ENCODE measurements at places on chromosomes 1 and 21. TPM values are rescaled to one million over a fixed set of nuclear protein-coding genes. Genes with fewer than 3 reads are reported as not detected.

Gene TMEM79
- total RNA-seq = 12.0 TPM

Gene DENND2D
- total RNA-seq = 118 TPM

Gene PGLYRP3
- not detected for total RNA-seq

Gene FOXD2
- 0.36 TPM for total RNA-seq

GRCh38 chr1:181090641-181091126, 2.2 kb downstream of the IER5 start:
- peak overlapping the region; percentile 96 for H3K27ac ChIP-seq
- H3K4me1 ChIP-seq = peaks cover 48% of the 10 kb centered on the region
- H3K4me3 ChIP-seq = peak overlapping the region; percentile 97
- peaks cover 50% of the 10 kb centered on the region for H3K36me3 ChIP-seq

DNA sequence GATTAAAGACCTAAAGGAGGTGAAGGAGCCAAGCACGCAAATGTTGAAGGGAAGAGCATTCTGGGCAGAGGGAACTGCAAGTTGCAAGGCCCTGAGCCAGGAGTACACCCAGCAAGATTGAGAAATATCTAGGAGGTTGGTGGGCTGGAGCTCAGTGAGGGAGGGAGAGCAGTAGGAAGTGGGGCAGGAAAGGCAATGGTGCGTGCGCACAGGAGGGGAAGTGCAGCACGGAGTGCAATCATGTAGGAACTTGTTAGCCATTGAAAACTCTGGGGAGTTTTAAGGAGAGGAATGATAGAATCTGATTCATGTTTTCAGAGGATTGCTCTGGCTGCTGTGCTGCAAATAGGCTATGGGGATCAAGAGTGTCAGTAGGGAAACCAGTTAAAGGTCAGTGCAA, 13.2 kb upstream of the IGSF3 start:
- no peaks in the 10 kb centered on the region for H3K36me3 ChIP-seq
- no peak for DNase-seq
- no peak overlapping the region for H3K4me3 ChIP-seq
- H3K27me3 ChIP-seq = peaks cover 26% of the 10 kb centered on the region

DNA sequence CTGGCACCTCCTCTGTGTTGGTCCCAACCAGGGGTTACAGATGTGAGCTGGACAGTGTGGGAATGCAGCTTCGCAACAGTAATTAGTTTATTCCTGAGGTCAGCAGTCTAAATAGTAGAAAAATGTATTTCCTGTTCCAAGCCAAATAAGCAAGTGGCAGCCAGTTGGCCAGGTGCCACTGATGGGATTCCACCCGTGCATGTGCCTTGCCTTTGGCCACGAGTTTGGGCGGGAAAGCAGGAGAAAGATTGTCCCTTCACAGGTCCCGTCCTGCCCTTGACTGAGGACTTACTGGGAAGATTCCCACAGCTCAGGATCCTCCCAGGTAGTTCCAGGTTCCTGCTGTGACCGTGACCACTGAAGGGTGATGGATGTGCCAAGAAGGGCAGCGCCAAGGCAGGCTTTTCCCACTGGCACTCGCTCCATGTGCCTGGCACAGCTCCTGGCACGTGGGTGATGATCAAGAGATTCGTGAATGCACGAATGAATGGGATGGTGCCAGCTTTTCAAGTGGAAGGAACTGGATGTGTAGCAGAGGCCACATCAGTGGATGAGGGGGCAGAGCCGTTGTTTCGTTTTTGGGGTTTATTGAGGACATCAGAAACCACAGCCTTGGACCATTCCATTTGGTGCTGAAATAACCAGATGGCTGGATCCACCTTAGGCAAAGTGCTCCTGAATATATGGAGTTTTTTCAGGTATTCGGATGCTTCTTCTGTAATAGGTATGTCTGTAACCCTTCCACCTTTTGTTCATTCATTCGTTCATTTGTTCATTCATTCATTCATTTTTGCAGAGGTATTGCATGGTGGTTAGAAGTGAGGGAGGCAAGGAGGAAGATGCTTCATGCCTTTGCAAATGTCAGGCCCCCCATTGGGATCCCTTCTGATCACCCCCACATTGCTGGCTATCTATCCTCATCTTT, 62.4 kb upstream of the WNT4 start:
- no peak overlapping the region for H3K27ac ChIP-seq
- no peak overlapping the region for H3K4me3 ChIP-seq
- no peaks in the 10 kb centered on the region for H3K4me1 ChIP-seq
- peaks cover 37% of the 10 kb centered on the region for H3K27me3 ChIP-seq
- no peaks in the 10 kb centered on the region for H3K36me3 ChIP-seq

GRCh38 chr1:65141394-65141793, 6.6 kb upstream of the AK4 start:
- H3K4me1 ChIP-seq = no peaks in the 10 kb centered on the region
- no peaks in the 10 kb centered on the region for H3K36me3 ChIP-seq
- H3K27me3 ChIP-seq = peaks cover 48% of the 10 kb centered on the region
- no peak for DNase-seq

DNA sequence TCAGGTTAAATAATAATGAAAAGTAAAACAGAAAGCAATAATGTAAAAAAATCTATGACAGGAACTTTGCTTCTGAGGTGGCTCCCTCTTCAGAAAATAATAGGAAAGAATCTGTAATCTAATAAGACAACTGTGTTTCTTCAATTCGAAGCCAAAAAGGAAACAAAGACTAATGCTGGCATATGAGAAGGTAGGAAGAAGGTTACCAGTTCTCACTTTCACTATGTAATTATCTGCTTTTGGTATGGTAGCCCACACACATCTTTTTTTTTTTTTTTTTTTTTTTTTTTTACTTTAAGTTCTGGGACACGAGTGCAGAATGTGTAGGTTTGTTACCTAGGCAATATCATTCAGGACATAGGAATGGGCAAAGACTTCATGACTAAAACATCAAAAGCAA, 47.1 kb downstream of the COP1 start:
- H3K4me3 ChIP-seq = no peak overlapping the region
- peak overlapping the region; percentile 45 for H3K27ac ChIP-seq
- H3K4me1 ChIP-seq = peaks cover 40% of the 10 kb centered on the region
- H3K36me3 ChIP-seq = peaks cover 53% of the 10 kb centered on the region
- H3K27me3 ChIP-seq = no peaks in the 10 kb centered on the region

DNA sequence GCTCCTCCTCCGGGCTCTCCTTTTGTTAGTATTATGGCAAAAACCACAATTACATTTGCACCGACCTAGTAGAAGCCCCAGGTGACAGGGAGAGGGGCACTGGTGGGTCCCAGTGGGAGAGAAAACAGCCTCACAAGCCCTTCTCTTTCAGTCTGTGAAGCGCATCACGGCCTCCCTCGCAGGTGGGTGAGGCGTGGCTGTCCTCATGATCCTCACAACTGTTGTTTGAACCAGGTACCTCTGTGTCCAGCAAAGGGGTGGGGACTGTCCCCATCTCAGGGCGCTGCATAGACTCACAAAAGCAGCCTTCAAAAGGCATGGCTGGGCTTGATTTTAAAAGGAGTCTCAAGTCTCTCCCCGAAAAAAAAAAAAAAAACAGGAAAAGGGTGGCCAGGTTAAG, 7.9 kb upstream of the C2CD2 start:
- peaks cover 12% of the 10 kb centered on the region for H3K27me3 ChIP-seq
- no peak overlapping the region for H3K27ac ChIP-seq
- DNase-seq = peak; percentile 8
- H3K36me3 ChIP-seq = no peaks in the 10 kb centered on the region

DNA sequence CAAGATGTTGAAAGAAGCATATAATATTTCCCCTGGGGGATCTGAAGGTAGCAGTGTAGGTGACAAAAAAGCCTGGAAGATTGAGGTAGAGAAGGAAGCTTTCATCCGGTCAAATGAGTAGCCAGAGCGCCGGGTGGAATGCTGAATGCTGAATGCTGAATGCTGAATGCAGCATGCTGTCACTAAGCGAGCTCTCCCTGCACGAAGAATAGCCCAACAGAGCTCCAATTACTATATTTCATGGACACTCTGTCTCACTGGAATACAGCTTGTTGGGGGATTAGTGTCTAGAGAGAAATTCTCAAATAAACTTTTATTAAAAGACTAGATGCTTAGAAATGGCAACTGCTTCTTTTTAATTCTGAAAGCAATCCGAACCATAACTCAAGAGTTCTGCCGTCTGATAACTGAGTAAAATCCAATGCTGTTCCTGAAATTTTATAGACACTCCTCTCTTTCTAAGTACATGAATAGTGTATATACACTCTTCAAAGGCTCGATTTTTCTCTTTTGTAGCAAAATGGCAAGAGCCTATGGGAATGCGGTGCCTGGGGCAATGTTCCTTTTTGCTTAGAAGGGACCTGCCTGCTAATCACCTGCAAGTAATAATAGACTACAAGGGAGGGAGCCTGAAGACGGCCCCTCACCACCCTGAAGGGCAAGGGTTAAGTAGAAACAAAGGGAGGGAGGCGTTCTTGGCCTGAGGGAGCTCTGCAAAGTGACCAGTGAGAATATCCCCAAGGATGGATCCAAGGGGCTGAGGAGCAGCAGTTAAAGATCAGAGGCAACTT, 203.7 kb upstream of the ESRRG start:
- H3K4me3 ChIP-seq = no peak overlapping the region
- no peaks in the 10 kb centered on the region for H3K36me3 ChIP-seq
- H3K27ac ChIP-seq = no peak overlapping the region
- no peaks in the 10 kb centered on the region for H3K4me1 ChIP-seq
- H3K27me3 ChIP-seq = no peaks in the 10 kb centered on the region

DNA sequence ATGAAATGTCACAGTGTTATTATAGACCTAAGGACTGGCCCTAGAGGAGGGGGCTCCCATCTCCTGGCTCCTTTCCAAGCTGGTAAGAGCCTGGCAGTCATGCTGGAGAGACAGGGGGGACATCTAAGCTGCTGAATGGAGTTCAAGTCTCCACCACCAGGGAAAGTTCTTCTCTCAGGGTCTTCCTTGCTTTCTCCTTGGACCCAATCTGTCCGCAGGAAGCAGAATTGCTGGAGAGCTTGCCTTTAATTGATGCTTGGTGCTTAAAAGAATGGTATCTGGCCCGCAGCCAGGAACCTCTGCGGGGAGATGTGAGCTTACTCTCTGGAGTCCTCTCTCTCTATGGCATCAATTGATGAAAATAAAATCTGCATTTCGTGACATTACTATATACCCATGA, 25.1 kb downstream of the IRF2BP2 start:
- H3K4me1 ChIP-seq = no peaks in the 10 kb centered on the region
- H3K27me3 ChIP-seq = peaks cover 17% of the 10 kb centered on the region
- no peak for DNase-seq
- H3K27ac ChIP-seq = no peak overlapping the region
- no peak overlapping the region for H3K4me3 ChIP-seq
- no peaks in the 10 kb centered on the region for H3K36me3 ChIP-seq

- no peak for DNase-seq
- H3K27me3 ChIP-seq = peaks cover 67% of the 10 kb centered on the region
- H3K36me3 ChIP-seq = no peaks in the 10 kb centered on the region
- no peaks in the 10 kb centered on the region for H3K4me1 ChIP-seq
Observed at GRCh38 chr1:203244776-203245175, 15.3 kb upstream of the CHIT1 start.

GRCh38 chr1:203455706-203456105, 19.9 kb upstream of the PRELP start:
- H3K27me3 ChIP-seq = peaks cover 25% of the 10 kb centered on the region
- H3K4me3 ChIP-seq = no peak overlapping the region
- H3K4me1 ChIP-seq = no peaks in the 10 kb centered on the region

DNA sequence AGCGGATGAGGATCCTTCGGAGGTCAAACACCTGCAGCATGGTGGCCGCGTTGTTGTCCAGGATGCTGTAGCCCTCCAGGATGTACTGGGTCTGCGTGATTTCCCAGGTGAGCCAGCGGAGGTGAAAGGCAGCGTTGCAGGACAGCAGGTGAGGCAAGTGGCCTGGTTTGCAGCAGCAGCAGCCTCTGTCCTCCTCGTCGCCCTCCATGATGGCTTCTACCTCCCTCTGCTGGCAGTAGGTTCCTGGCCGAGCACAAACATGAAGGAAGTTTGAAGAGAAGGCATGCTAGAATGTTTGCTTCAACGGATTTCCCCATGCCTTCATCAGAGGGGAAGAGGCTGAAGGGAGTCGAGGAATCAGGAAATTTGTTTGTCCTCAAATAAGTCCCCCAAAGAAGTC, 74.7 kb downstream of the NTPCR start:
- no peak overlapping the region for H3K4me3 ChIP-seq
- no peaks in the 10 kb centered on the region for H3K4me1 ChIP-seq
- H3K27me3 ChIP-seq = no peaks in the 10 kb centered on the region
- no peaks in the 10 kb centered on the region for H3K36me3 ChIP-seq
- no peak overlapping the region for H3K27ac ChIP-seq
- no peak for DNase-seq

- H3K27me3 ChIP-seq = peaks cover 15% of the 10 kb centered on the region
- H3K27ac ChIP-seq = no peak overlapping the region
- H3K4me3 ChIP-seq = peak overlapping the region; percentile 11
- H3K36me3 ChIP-seq = no peaks in the 10 kb centered on the region
- peaks cover 10% of the 10 kb centered on the region for H3K4me1 ChIP-seq
Observed at GRCh38 chr1:243939167-243939848, 89.3 kb upstream of the AKT3 start.

DNA sequence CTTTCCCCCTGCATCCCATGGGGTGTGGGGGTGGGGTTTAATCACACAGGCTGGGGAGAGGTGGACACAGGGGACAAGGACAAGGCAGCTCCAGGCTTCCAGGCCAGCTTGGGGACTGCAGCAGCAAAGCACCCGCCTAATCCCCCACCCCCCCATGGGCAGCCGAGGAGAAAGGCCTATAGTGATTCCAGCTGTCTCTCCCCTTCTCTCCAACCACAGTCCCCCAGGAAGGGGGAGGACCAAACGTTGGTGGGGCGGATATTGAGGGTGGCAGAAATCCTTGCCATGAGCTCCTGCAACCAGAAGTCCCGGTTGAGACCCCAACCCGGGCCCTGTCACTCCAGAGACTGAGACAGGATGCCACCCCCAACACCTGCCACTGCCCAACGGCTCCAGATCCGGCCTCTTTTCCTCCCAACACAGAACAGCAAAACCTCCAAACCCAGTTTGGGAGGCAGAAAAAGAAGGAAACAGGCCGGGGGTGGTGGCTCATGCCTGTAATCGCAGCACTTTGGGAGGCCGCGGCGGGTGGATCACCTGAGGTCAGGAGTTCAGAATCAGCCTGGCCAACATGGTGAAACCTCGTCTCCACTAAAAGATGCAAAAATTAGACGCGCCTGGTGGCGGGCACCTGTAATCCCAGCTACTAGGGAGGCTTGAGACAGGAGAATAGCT, 1.7 kb downstream of the EPHA2 start:
- H3K4me3 ChIP-seq = no peak overlapping the region
- H3K4me1 ChIP-seq = peaks cover 27% of the 10 kb centered on the region
- no peak for DNase-seq

DNA sequence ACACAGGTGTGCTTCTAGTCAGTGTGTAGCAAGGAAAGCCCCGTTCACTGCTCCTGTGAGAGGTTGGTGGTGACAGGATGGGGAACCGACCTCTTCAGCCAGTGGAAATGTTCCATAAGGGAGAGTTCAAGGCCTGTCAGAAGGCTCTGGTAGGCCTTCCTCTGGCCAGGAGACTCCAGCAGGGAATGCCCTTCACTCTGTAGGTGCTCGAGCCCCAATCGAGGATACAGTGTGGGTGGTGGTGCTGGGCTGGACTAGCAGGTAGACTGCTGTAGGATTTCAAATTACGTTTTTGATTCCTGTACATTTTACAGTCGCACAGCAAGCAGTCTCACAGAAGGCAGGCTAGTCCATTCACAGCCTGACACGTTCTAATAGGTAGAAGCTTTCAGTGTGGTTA, 37.8 kb downstream of the NCF2 start:
- H3K36me3 ChIP-seq = peaks cover 19% of the 10 kb centered on the region
- H3K27ac ChIP-seq = no peak overlapping the region
- H3K4me3 ChIP-seq = no peak overlapping the region
- DNase-seq = no peak
